ENCODE measurements at places on chromosomes 5 and 9.

DNA sequence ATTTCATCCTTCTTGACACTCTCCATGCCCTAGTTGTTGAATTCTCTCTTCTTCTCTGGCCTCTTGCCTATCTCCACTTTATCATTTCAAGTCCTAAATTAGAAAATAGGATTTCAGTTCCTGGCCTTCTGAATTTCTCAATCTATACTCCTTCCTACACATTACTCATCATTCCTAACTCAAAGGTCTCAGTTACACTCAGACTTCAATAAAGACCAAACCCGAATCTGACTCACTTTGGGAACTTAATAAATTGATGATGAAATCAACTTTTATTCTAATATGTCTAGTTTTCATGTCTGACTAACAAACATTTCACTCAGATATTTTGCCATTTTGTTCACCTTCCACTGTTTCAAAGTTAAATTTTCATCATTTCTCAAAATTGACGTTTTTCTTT lies 113.6 kb upstream of the TSLP start:
- no peak for DNase-seq

- DNase-seq: no peak
Observed at GRCh38 chr9:96430377-96430776, 12.2 kb upstream of the ZNF367 start.

DNA sequence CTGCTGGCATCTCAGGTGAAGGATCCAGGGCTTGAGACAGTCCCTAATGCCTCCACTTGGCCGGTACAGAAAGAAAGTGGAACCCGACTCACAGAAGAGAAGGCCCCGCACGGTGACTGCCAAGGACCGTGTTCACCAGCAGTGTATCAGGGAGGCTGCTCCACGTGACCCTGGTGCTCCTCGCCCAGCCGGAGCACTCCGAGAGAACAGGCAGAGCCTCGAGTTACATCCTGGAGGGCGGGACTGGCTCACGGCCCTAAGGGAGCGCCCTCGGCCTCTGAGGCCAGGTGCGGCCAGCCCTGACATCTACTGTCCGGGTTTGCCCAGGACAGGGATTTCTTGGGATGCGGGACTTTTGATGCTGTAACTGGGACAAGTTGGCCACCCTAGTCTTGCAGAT lies 104.0 kb upstream of the SARDH start:
- DNase-seq: peak; percentile 60

- DNase-seq: peak; percentile 82
Observed at GRCh38 chr5:134371834-134372340, 518 bp downstream of the UBE2B start.

DNA sequence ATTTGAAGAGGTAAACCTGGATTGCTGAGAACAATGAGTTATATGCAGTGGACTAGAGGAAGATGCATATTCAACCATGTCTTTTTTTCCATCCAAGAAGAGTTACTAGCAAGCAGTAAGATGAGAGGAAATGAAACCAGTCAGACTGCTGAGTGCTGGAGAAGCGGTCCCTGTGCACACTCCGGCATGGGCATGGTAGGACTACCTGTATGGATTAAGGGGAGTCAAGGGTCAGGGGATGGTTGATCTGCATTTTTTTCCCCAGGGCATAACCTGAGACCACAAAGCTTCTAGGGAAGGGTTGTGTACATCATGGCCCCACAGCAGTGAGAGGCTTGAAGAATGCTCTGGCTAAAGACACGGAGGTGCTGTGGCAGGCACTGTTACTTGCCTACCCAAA lies 76.6 kb upstream of the ZNF169 start:
- peak; percentile 72 for DNase-seq

- DNase-seq: peak; percentile 97
Observed at GRCh38 chr5:73201547-73202513, 28.8 kb downstream of the TMEM174 start.

DNA sequence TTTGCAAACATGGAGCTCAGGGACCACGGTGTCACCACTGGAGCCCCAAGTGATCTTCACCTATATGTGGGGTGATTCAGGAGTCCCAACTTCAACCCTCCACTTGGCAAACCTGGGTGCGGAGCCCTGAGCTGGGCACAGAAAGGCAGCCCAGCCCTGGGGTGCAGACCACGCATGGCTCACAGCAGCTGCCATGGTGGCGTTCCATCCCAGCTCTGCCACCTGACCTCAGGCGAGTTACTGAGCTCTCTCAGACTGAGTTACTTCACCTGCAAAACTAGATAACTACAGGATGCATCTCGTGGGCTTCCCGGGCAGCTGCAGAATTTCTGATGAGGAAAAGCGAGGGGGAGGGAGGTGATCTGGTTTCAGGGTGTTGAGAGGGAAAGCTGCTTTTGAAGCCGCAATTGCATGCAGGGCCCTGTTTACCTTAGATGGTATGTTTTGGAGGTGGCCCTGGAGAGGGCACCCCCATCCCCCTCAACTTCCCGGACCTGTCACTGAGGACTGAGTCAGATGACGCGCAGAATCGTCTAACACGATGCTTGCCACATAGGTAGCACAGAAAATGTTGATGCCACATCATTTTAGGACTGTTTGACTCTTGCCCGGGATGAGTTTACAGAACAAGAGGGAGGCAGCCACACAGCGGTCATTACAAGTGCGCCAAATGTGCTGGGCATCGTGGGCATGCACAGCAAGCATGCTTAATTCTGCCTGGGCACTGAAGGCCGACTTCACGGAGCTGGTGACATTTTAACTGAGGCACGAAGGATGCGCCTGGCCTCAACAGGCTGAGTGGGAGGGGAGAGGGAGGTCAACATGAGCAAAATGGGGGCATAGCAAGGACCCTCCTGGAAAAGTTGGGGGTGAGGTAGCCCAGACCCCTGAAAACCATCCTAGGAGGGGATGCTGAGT lies 154.6 kb downstream of the COL23A1 start:
- DNase-seq: no peak

DNA sequence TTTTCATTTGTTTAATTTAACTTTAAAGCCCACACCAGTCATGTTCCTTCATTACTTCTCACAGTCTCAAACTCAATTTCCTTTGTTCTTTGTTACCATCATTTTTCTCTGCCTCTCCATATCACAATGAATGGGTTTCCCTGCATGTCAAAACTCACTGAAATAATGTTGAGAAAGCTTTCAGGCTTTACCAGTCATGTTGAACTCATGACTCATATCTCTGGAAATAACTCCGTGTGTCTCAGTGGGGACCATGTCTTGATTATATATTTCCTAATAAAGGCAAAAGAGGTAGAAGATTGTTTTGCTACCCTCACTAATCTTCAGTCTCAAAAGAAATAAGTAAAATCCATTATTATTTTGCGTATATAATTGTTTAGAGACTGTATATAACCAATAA lies 231.2 kb downstream of the CHSY3 start:
- no peak for DNase-seq

DNA sequence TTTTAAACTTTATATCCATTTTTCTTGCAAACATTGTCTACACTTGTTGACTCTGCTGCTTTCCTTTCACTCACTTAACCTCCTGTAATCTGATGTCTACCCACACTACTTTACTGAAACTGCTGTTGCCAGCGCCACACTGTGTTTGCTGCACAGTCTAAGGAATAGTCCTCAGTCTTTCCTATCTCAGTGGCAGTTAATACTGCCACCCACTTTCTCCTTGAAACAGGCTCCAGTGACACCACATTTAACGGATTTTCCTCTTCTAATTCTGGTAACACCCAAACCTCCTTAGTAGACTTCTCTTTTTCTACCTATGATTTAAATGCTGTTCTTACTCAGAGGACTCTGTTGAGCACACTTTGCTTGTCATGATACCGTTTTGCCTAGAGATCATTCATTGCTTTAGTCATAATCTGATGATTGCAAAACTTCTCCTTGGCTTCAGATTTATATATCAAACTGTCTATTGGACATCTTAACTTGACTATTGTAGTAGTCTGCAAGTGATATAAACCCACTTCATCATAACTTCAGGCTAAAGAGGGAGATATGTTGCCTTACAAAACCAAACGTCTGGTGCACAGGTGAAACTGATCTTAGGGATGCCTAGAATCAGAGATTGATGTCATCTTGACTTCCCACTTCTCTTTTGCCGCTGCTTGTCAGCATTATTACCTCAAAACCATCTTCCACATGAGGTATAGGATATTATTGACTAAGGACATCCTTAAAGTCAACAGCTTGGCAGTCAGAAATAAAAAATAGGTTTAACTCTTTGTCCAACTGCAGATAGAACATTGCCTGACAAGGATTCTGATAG lies 94.1 kb downstream of the CDC42SE2 start:
- DNase-seq: no peak

DNA sequence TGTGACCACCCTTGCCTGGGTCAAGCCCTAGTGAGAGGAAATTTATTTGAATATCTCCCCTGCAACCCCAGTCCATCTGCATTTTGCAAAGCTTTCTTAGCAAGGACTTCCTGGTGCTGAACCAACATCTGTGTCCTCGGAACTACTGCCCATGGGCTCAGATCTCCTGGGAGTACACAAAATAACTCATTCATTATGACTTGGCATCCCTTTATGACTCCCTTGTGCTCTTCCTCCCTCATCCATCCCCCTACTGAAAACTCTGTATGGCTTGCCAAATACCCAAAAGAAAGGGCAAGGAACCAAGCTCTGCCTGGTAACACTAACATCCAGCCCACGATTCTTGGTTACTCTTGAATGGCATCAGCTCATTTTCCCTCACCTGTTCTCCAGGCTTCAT lies 368.5 kb downstream of the NTRK2 start:
- no peak for DNase-seq

DNA sequence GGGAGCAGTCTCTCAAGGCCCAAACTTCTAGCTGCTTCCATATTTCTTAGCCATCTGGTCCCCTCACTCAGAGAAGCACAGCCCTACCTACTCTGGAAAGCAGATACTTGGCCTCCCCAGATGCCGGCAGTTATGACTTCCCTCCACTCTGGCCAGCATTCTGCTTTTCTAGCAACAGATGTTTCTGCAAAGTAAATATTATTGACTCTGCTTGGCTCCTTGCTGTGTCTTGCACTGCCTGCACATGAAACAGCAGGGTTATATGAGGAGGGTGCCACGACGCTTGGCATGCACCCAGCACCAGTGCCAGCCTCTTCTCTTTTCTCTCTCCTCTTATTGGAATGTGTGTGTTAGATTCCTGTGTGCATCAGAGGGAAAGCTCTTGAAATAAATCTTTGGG lies 99.7 kb downstream of the ARHGAP26 start:
- DNase-seq: no peak

DNA sequence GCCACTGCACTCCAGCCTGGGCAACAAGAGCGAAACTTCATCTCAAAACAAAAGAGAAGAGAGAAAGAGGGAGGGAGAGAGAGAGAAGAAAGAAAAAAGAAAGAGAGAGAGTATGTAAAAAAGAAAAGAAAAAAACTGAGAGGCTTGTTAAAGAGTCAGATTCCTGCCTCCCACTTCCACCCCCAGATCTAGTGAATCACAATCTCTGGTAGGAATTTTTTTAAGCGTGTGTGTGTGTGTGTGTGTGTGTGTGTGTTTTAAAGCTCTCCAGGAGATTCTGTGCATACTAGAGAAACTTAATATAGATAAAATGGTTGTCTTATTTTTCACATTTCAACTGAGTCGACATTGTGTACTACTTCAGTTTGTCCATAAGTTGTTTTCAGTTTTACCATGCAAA lies 32.0 kb downstream of the SAR1B start:
- no peak for DNase-seq

- no peak for DNase-seq
Observed at GRCh38 chr5:79872291-79872690, 118.8 kb downstream of the MTX3 start.

DNA sequence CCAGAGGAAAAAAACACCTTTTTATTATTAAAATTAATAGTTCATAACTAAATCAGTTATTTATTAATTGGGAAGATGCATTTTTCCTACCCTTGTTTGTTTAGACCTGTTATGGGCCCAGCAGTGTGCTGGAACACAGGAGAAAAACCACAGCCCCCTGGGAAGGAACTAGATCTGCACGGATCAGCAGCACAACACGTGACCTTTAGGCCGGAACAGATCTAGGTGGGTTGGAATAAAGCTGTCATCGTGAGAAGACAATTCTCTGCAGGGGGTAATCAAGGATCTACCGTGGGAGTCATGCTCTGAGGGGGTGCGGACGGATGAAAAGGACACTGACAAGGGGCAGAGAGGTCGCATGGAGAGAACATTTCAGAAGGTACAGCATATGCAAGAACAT lies 95.8 kb upstream of the SPATA31C2 start:
- DNase-seq: no peak

DNA sequence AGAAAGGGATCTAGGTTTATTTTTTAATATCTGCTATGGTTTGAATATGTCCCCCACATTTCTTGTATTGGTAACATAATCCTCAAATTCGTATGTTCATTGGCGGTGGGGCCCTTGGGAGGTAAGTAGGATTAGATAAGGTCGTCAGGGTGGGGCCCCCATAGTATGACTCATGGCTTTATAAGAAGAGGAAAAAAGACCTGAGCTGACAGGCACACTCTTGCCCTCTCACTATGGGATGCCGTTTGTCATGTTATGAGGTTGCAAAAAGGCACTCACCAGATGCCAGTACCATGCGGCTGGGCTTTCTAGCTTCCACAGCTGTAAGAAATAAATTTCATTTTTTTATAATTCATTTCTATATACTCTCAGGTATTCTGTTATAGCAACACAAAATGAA lies 67.3 kb upstream of the SGCD start:
- DNase-seq: no peak

DNA sequence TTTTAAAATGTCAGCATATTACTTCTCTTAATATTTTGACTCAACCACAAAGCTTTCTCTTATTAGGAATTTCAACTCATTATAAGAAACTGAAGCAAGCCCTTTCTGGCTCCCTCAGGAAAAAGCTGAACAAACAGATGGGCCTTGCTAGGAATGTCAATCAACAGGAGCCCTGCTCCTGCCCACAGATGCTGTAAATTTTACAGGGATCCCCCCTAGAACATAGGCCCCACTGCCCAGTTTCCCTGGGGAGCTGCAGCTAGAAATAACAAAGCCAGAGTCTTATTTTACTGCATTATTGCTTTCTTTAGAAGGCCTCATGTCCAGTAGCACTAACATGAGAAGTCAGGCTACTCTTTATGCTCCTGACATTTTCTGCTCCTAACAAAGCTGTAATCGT lies 103.8 kb downstream of the PCSK1 start:
- DNase-seq: no peak

- DNase-seq: no peak
Observed at GRCh38 chr9:90249094-90249493, 393.5 kb downstream of the DIRAS2 start.

GRCh38 chr5:66991746-66992145 lies 204.9 kb downstream of the CD180 start:
- DNase-seq: no peak

GRCh38 chr5:55510523-55510880 lies 24.3 kb downstream of the PLPP1 start:
- no peak for DNase-seq

DNA sequence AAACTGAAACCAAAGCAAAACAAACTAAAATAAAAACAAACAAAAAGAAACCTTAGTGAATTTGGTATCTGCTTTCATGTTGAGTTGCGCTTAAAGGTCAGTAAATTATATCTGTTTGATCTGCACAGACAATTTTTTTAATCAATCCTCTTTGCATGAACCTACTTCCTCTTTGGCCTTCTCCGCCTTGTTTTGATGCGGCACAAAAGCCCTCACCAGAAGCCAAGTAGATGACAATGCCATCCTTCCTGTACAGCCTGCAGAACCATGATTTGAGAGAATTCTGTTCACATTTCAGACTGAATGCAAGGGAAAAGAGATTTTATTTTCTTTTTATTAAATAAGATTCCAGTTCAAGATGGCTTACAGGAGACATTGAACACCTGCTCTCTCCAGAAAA lies 473.6 kb upstream of the FTMT start:
- DNase-seq: no peak

- no peak for DNase-seq
Observed at GRCh38 chr9:78167356-78167755, 68.5 kb upstream of the CEP78 start.

- DNase-seq: no peak
Observed at GRCh38 chr9:107309271-107309670, 26.2 kb downstream of the RAD23B start.

Data from ELF-1 (cell line).